CD4-positive, alpha-beta T cell (primary cell): ENCODE measurements at places on chromosomes 11 and 22. TPM values are rescaled to one million over a fixed set of nuclear protein-coding genes. Genes with fewer than 3 reads are reported as not detected.

DNA sequence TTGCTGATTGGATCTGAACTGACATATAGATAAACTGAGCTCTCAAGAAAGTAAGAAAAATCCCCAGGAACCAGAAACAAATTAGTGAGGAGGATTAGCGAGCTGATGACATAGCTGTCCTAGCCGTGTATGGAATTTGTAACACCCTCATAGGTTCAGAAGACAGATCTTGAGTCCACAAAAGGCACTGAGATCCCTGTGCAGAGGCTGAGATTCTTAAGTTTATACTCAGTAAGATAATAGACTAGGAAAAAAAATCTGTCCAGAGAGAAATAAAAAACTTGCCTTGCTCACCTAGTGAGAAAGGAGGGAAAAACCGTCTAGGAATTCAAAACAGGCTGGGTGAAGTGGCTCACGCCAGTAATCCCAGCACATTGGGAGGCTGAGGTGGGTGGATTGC lies 4.6 kb downstream of the NUMA1 start:
- DNase-seq = no peak

- no peak for DNase-seq
Measured at GRCh38 chr11:87616511-87616910, 558.7 kb downstream of the RAB38 start.

GRCh38 chr11:106904826-106905225 lies 113.5 kb downstream of the GUCY1A2 start:
- DNase-seq = no peak

DNA sequence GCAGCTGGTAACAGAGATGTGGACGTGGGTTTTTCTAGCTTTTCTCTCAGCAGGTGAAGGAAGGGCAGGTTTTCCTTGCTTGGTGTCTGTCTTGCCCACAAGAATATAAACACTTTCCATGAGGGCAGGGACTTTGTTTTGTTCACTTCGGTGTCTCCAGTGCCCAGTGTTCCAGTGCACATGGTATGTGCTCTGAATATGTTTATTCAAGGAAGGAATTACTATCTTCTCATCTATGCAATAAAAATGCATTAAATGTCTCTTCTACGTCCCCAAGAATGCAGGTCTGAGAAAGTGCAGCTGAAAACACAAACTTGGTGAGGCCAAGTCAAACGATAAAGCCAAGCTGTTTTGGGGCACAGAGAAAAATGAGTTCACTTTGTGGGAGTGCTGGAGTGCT lies 56.3 kb upstream of the PLET1 start:
- DNase-seq = no peak

DNA sequence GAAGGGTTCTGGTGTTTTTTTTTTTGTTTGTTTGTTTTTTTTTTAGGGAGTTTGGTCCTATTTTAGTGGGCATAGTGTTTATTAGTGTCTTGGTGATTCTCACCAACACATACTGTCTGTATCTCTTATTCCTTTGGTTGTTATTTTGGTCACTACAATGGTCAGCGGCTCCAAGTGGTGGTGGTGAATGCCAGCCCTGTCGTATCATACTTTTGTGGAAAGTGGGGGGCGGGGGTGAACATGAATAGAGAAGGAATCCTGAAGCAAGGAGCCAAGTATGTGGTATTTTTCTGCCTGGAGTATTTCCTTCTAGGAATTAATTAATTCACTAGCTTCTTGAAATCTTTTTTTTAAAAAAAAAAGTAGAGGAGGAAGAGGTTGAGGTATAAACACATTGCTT lies 79.6 kb downstream of the GRK3 start:
- DNase-seq = no peak

DNA sequence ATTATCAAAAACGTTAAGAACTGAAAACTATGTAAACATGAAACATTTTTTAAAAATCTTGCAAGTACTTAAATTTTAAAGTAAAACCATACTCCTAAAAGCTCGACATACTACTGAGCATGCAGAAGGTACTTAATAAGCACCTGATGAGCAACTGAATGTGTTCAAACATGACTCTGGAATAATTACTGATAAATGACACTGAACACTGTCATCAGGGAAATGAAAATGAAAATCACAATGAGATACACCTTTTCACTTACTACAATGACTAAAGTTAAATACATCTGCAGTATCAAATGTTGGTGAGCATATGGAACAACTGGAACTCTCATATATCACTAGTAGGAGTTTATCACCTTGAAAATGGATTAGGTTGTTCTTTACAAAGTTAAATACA lies 65.2 kb downstream of the PICALM start:
- no peak for DNase-seq

- no peak for DNase-seq
Measured at GRCh38 chr11:19089421-19089820, 27.5 kb upstream of the ZDHHC13 start.

- no peak for DNase-seq
Measured at GRCh38 chr22:48333323-48333763, 1494.3 kb downstream of the BRD1 start.

DNA sequence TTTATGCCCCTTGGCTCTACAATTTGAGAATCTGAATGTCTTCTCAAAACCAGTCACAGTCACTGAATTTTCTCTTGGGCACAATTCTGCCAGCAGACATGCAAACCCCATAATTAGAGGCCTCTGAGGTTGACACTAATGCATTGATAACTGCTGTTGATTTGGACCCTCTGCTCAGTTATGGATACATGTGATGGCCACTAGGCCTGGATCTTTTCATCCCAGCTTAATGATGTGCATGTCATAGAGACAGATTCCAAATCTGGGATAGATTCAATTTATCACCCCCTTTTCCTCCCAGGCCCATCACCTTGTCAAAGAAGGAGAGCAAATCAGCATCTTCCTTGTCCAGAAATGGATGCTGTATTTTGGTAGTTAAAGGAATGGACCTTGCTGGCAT lies 92.2 kb downstream of the C11orf91 start:
- no peak for DNase-seq

- no peak for DNase-seq
Measured at GRCh38 chr11:57219021-57219627, 17.9 kb downstream of the APLNR start.

GRCh38 chr11:120294096-120294495 lies 31.0 kb upstream of the TLCD5 start:
- DNase-seq = no peak

DNA sequence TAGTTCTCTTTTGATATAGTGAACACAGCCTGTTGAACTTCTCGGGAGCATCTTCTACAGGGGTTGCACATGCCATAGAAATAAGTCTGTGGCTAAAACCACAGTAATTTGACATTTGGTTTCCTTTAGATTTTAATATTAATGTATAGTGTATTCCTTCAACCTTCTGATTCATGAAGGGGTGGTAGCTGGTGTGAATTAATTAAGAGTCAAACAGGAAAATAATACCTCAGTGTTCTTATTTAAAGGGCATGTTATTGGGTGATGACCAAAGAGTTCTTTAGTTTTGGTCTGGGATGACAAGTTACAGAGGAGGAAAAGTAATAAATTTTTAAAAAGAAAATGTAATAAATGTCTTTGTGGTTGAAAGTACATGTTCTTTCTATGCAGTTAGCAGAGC lies 86.8 kb downstream of the PDHX start:
- no peak for DNase-seq

DNA sequence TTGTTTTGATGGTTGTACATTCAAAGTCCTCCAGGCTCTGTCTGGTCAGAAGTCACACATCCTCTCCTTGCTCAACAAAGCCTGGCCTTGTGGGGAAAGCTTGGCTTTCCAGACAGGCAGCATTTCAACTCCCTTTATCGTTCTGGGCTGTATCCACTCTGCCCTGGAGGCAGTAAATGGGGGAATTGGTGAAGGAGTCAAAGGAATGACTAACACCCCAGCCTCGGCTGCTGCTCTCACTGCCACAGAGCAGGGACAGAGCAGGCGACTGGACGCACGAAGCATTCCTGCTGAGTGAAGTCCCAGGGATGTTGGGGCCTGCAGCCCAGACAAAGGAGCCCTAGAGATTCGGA lies 52.8 kb downstream of the WNT11 start:
- DNase-seq = no peak

DNA sequence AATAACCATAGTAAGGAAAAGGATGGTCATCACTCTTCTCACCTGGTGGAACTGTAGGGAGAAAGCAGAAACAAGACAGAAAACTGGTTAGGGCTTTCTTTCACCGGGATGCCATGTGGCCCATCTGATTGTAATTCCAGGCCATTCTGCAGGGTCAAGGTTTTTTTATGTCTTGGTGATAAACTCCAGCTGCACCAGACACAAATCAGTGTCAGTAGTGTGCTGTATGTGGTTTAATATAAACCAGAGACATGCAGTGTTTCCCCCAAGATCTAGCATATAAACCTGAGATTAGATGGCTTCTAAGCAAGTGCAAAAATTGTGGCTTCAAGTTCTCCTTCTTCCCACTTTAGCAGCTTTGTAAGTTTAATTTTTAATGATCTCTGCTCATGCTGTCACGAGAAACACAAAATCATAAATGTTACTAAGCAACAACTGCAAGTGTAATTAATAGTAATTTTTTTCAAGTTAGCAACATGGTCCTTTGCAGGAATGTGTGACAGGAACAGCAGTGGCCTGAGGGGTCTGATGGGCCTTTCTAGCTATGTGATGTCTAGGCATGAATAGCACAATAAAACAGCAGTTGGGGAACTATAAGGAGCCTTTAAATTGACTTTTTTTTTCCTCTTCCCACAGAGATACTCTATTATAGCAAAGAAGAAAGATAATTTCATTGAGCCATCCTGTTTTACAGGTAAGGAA lies 41.6 kb downstream of the BDNF start:
- DNase-seq = no peak

GRCh38 chr22:31923747-31924146 lies 20.6 kb upstream of the YWHAH start:
- DNase-seq = no peak

DNA sequence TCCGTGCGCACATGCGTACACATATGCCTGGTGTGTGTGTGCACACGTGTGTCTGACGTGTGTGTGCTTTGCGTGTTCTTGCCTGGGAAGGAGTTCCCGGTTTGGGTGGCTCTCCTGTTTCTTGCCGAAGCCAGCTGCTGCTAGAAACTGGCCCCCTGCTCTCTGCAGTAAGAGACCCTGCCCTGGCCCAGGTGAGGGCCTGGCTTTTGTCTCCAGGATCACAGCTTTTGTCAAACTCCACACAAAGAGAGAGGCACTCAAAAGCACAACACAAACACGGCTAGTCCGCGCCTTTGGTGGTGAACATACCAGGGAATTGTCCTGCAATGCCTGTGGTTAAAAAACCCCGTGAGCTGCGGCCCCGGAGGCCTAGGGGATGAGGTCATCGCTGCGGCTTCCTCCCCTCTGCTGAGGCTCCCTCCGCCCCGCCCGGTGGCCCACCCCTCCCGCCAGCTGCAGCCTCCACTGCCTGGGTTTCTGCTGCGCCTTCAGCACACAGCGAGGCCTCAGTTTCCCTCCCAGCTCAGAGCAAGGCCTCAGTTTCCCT lies 88.9 kb downstream of the KCNQ1 start:
- DNase-seq = no peak

DNA sequence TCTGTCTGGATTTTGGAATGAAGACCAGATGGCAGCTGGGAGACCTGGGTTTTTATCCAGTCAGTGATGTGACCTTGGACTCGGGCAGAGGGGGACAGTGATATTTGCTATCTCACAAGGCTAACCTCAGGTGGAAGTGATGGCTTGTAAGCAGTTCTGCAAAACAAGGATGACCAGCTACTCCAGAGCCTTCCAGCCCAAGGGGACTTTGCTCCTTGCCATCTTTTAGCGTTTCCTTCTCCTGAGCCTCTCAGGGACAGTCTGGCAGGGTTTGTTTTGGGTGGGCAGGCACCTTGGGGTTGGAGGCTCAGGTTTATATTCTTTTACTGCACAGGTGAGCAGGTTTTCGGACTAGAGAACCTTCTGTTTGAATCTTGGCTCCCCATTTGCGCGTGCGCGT lies 9.5 kb upstream of the OSBP2 start:
- no peak for DNase-seq

DNA sequence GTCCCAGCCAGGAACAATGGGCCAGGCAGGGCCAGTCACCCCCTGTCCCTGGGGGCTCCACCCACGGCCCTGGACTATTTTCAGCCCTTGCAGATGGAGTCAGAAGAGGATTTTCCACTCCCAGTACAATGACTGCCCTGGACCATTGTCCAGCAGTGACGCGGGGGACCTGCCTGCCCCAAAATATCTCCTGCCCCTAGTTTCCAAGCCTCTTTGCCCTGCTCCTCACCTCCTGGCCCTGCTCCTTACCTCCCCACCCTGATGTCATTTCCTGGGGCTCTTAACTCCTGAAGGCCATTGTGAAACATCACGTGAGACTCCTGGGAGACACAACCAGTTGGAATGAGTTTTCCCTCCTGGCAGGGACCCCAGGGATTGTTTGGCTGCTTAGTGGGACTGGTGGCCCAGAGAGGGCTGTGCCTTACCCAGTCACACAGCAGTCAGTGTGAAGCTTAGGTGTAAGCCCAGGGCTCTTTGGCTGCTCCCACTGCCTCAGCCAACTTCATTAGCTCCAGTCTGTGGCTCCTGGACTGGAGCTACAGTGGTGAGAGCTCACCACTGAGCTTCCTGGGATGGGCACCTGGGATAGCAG lies 22.2 kb downstream of the P2RY2 start:
- DNase-seq = no peak

DNA sequence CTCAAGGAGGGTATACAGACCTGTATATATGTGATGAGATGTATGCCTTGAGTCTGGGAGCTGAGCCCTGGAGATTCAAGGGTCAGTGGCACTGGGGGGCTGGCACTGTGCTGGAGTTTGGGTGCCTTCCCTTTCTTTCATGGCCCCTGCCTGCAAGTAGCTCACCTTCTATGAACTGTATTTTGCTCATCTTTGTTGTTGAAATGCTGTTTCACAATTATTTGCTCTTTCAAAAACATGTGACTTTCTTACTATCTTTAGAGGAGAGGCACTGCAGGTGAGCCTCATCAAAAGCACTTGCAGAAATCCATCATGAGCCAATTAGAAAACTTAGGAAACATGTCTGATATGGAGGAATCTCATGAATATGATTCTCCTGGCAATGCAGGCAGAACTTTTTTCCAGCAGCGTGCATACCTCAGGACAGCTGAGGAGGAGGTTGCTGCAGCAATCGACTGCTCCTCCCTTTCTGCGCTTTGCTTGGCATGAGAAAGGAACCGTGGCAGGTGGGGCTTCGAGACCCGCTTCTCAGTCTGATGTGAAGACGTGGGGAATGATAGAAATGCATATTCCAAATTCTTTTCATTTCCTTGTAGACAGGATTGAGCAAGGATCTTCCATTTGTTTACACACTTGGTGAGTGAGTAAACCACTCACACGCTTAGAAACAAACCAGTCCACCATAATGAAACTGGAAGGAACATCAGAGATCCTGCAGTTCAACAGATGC lies 178.4 kb upstream of the E2F8 start:
- DNase-seq = no peak

DNA sequence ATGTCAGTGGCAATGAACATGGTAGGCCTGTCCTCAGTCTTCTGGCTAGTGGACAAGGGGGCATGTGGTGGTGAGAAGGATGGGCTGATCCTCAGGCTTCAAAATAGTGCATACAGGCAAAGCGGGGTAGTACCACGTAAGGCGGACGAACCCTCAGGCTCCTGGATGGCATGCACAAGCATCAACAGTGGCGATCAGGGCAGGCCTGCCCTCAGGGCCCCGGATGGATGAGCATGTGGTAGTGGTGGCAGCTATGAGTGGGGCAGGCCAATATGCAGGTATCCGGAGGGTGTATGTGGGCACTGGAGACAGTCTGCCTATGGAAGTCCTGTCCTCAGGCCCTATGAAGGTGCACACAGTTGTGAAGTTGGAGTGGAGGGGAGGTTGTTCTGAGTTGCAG lies 163.8 kb downstream of the GUCY1A2 start:
- no peak for DNase-seq

The TRIM49 gene
- total RNA-seq = not detected

The MORC2 gene
- 27.1 TPM for total RNA-seq

The FAM83F gene
- 6.8 TPM for total RNA-seq

The CHKB gene
- 156 TPM for total RNA-seq

The TPBGL gene
- 0.80 TPM for total RNA-seq

The MPPED2 gene
- 1.7 TPM for total RNA-seq

The OR52H1 gene
- total RNA-seq = not detected
